ENCODE measurements at places on chromosomes 4 and X.

GRCh38 chr4:80540349-80540748 lies 204.8 kb downstream of the CFAP299 start:
- no peak for DNase-seq

DNA sequence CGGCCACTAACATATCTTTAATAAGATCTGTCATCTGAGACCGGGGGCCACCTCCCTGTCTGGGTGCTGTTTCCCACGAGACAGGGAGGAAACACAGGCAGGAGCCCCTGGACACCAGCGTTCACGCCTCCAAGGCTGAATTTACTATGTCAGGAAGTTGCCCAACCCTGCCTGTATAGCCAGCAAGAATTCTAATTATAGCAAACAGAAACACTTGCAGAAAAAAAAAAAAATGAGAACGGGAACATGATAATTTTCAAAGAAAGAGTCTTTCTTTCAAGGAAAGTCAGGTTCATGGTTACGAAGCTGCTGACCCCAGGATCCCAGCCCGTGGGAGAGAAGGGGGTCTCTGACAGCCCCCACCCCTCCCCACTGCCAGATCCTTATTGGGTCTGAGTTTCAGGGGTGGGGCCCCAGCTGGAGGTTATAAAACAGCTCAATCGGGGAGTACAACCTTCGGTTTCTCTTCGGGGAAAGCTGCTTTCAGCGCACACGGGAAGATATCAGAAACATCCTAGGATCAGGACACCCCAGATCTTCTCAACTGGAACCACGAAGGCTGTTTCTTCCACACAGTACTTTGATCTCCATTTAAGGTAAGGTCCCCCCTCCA lies at the start of gene IL3RA:
IL3RA (plus strand) TSS at position 455 of the 613 bp plus-strand sequence. CDS start 4,981 bp downstream, outside the sequence.
- DNase-seq = no peak

GRCh38 chr4:110586131-110586850 lies 36.6 kb downstream of the PITX2 start:
- no peak for DNase-seq

GRCh38 chrX:73448379-73448778 lies 1.5 kb downstream of the CDX4 start:
- no peak for DNase-seq

- no peak for DNase-seq
These were observed at the start of gene PAGE2 for GRCh38 chrX:55088795-55089489. PAGE2 (plus strand) TSS chrX:55089018; CDS start chrX:55090021, 1,003 bp downstream.

- DNase-seq = no peak
These were observed 413.5 kb upstream of the GRIA3 start for GRCh38 chrX:122770581-122770980.

- no peak for DNase-seq
These were observed 307.6 kb upstream of the CTSO start for GRCh38 chr4:156261230-156261629.

GRCh38 chrX:11205796-11206195 lies 87.4 kb upstream of the AMELX start:
- DNase-seq = no peak

- no peak for DNase-seq
These were observed 60.2 kb upstream of the RPS6KA6 start for GRCh38 chrX:84248226-84248625.

DNA sequence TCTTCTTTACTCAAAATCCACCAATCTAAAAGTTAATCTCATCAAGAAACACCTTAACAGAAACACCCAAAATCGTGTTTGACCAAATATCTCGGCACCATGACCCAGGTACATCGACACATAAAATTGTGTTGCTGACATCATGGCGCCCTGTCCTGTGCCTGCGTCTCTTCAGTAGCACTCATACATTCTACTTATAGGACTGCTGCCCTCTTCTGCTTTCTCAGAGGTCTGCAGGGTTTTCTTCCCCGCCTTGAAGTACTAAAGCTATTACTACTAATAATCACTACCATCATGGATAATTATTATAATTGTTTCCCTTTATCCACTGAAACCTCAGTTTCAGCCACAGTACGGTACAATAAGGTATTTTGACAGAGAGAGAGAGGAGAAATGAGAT lies 1403.1 kb upstream of the TENM3 start:
- no peak for DNase-seq

GRCh38 chr4:73725985-73726384 lies 14.4 kb upstream of the CXCL8 start:
- no peak for DNase-seq

DNA sequence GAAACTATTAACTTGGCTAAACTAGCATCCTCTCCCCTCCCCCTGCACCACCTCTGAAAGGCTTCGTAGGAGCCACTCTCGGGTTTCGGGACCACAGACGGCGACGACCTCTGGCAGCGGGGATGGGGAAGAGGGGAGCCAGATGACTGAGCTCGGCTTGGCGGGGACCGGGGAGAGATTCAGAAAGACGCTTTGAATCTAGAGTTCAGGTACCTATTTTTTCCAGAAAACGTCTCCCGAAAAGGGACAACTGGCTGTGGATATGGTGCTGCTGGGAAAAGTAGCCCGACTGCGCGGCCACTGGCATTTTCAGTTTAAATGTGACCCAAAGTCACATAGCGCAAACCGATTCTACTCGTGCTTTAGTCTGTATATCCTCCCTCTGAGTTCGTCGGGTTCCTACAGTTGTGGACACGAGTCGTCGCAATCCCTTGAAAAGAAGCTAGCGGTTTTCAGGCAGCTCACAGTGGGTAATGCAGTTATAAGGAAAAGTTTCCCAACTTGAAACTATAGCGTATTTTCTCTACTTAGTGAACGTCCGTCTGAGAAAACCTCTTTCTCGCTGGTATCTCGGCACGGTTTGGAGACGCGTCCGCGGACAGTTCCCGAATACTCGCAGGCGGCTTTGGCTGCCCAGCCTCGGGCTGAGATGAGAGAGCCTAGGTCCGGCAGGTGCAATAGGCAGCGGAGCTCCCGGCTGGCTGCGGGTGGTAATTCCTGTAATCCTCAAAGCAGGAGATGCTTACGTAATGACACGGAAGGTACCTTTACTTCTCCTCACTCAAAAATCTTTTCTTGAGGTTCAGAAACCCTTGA lies 1.3 kb downstream of the PARM1 start:
- DNase-seq = no peak

- DNase-seq = no peak
These were observed 78.7 kb downstream of the CLNK start for GRCh38 chr4:10605746-10606482.

DNA sequence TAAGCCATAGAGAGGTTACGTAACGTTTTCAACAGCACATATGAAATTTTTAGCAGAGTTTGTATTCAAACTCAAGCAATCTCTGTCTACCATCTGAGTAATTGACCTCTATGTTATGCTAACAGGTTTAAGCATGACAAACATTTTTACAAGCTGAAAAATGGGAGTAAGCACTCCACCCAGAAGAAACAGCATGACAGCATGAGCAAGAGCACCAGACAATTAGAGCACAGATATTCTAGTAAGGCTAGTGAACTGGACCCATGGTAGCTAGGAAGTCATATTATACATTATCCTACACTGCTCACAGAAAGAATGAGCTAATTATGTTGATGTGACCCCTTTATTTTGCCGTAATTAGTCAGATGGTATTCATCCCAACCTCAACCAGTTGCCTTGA lies 200.5 kb downstream of the PABPC4L start:
- no peak for DNase-seq

- no peak for DNase-seq
These were observed 180.7 kb downstream of the GASK1B start for GRCh38 chr4:157992038-157992705.

- no peak for DNase-seq
These were observed 221.0 kb downstream of the ANKRD50 start for GRCh38 chr4:124491361-124492145.

GRCh38 chr4:152195888-152196287 lies 340.0 kb downstream of the FBXW7 start:
- DNase-seq = no peak

- no peak for DNase-seq
These were observed 37.1 kb upstream of the PLAC8 start for GRCh38 chr4:83151651-83152050.

DNA sequence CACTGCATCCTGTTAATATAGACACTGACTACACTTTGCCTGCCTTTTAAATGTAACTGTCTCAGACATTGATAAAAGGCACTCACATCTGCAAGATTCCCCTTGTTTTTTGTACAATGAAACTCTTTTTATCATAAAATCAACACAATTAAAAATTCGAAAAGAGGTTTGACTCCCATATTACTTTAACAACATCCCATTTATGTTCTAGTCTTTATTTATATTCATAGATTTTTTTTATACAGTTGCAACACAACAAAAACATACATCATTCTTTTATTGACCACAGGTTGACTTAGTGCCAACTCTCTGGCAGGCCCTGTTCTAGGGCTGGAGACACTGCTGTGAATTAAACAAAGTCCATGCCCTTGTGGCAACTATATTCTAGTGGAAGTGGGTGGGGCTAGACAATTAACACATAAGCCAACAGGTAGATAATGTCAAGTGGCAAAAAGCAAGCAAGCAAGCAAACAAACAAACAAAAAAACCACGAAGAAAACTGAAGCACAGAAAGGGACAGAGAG lies 36.8 kb downstream of the ANK2 start:
- no peak for DNase-seq

GRCh38 chr4:169791527-169792156 lies 33.9 kb upstream of the HPF1 start:
- DNase-seq = no peak

DNA sequence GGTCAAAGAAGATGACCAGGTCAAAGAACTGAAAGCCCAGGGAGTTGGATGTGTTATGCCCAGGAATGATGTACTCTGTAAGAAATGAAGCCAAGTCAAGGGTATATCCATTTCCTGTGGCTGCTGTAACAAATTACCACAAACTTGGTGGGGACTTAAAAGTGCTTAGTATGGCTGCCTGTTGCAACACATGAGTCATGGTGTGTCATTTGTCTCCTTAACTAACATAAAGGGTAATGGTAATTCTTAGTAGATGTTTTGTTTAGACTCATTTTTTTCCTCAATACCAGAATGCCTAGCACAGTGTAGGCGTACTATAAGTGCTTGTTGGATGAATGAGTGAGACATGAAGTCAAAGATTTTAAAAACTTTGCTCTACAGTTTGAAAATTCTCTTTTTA lies 45.7 kb downstream of the SYTL5 start:
- no peak for DNase-seq

- no peak for DNase-seq
These were observed 236.9 kb downstream of the DCLK2 start for GRCh38 chr4:150315175-150315574.

- DNase-seq = no peak
These were observed 281.7 kb downstream of the UNC5C start for GRCh38 chr4:95267081-95267480.

DNA sequence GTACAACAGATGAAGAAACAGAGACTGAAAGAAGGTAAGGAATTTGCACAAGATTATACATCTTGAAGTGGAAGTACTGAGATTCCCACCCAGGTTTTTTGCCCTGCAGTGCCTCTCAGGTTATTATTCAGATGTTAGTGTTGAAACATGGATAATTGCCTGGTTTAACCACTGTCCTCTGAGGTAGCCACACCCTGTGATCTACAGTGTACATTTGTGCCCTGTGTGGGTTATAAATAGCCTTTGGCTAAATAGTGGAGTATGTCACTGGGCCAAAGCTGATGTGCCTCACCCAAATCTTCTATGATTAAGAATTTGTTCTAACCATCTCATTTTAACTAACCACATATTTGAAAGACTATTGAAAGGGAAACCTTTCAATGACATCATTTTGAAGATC lies 5.4 kb upstream of the ASB5 start:
- DNase-seq = no peak

- no peak for DNase-seq
These were observed 11.2 kb downstream of the LRPAP1 start for GRCh38 chr4:3520796-3521600.
